ENCODE measurements at places on chromosomes 16 and 17.

DNA sequence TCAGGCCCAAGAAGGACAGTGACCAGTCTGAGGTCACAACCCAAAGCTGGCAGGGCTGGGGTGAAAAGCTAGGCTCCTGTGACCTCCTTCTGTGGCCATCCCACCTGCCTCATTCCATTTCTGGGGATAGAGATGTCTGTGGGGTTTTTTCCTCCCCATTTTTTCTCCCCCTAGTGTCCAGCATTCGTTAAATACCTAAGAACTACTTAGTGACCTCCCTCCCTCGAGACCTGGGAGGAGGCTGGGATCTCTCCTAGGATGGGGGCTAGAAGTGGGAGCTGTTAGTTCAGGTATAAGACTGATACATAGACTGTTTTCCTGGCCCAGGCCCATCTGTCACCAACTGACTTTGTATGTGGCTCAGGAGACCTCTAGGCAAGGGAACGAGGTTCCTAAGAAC lies 20.5 kb upstream of the STAC2 start:
- DNase-seq: no peak

GRCh38 chr17:45749831-45750335 lies 34.2 kb upstream of the CRHR1 start:
- DNase-seq: no peak

DNA sequence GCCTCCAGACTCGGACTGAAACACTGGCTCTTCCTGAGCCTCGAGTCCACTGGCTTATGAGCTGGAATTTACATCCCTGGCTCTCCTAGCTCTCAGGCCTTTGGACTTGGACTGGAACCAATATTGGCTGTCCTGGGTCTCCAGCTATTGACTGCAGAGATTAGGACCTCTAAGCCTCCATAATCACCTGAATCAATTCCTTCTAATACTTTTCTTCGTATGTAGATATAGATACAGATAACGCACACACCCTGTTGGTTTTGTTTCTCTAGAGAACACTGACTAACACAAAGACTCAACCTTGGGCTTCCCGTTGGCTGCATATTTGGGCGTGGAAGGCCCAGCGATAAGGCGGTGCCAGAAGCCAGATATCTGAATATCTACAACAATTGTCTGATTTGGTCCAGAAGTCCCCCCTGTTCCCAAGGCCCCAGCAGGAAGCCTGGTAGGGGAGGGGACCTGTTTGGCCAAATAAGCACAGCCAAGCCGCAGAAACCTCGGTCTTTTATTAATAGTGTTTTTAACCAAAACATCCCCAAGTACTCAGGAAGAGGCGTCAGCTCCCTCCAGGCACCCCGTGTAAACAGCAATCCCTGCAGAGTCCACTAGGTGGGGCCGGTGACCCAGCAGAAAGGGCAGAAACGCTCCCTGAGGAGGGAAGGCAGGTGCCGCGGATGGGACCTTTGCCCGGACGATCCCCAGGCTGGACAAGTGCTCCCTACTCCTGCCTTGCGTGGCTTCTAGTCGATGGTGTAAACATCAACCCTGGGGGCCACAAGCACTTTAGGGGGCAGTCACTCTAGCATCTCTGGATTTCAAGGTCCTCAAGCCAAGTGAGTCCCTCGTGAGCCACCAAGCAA lies 57.0 kb downstream of the ABR start:
- DNase-seq: no peak

- no peak for DNase-seq
Measured at GRCh38 chr17:17668775-17669579, 12.3 kb upstream of the RAI1 start.

DNA sequence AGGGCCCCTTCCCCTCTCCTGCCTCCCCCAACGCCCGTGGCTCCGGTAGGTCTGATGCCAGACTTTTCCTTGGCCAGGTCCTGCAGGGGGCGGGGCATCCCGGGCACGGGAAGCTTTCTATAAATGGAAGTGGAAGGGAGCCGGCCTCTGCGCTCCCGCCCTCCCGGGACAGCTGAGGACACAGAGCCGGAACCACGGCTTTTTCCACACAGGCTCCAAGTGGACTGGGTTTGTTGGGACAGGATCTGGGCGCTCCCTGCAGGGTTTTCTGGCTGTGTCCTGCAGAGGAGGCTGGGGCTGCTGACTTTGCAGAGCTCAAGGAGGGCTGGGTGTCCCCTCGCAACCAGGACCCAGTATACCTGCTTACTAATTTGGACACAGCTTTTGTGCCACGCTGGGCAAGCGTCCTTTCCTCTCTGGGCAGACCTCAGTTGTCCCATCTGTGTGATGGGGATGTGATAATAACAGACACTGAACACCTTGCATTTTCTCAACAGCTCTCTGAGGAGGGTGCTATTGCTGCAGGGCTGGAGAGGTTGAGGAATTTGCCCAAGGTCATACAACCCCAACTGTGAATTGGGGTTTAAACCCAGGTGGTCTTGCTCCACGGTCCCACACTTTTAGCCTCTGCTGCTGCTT lies 1.8 kb downstream of the TNS4 start:
- DNase-seq: no peak

GRCh38 chr16:64532691-64533090 lies 589.2 kb downstream of the CDH11 start:
- no peak for DNase-seq

GRCh38 chr17:49343273-49343672 lies 18.8 kb downstream of the ZNF652 start:
- DNase-seq: no peak

DNA sequence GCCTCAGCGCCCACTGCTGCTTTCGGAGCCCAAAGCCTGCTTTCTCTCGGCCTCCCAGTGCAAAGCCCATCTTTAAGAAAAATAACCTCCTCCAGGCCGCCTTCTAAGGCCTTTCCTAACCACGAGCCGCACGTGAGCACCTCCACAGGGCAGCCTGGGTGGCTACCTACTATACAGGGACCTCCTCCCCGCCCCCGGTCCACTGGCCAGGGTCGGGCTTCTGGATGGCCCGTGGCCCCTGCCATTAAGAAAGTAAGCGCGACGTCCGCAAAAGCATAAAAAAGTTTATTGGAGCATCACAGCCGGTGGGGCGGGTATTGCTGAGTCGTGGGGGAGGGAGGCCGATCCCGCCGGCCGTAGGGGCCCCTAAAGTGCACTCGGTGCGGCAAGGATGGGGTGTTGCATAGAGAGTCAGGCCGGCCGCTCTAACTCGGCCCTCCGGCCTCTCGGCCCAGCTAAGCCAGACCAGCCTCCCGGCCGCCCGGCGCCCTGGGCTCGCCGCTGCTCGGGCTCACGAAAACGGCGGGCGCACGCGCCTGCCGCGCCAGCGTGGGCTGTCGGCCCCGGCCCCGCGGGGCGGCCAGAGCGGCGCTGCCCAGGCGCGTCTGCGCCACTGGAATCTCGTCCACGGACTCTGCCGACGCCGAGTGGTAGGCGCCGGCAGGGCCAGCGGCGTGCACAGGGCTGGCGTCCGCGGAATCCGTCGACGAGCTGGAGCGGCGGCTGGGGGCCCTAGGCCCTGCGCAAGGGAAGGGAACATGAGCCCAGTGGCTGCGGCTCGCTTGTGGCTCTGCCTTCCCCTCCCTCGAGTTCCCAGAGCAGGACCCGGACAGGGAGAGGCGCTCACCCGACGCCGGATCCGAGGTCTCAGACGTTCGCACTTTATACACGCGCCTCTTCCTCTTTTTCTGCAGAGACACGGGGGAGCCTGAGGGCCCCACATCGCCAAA lies 1.1 kb upstream of the TPPP3 start:
- DNase-seq: no peak

DNA sequence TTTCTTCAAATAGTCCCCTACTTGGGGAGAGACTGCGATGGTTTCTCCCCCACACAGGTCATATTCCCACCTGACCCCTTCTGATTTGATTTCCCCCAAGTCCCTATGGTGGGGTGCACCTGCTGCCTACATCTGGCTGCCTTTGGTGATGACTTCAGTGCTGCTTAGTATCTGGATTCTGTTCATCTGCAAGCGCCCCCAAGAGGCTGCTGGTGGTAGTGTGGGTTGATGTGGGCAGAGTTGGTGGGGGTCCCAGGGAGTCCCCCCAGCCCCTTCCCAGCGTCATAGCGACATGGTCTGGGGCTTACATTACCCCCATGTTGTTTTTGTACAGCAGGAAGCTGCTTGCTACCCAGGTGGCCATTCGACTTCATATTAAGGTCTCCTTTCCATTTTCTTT lies 99.2 kb downstream of the NTN1 start:
- DNase-seq: peak; percentile 7

DNA sequence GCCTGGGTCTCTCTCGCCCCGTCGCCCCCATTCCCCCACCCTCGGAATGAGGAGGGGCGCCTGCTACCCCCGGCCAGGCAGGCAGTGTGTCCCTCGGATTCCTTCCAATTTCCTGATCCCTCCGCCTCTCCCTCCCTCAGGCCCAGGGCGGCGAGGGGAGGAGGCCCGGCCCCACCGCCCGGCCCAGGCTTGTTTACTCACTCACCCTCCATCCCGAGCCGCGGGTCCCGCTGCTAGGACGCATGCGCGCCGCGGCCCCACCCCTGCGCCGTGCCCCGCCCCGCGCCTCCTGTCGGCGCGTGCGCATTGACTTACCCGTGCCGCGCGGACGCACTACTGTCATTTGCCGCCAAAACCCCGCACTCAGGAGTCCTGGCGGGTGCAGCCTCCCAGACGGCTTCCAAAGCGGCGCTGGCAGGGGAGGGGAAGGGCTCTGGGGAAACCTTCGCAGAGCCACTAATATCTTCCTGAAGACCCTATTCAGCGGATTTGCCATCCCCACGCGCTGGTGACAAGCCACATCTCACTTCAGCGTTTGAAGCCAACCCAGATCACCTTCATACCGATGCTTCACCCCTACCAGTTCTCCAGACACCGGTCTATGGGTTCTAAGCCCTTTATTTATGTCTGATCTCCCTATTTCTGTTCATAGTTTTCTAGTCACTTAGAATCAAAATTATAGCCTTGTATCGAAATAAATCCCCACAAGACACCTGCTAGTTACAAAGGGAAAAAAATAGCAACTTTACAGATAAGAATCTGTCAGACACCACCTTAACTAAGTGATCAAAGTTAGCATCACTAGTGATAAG lies at the start of gene EZH1:
Gene EZH1 (minus strand): TSS at position 235 of the 812 bp plus-strand sequence. CDS start 16,099 bp downstream, outside the sequence.
- peak; percentile 79 for DNase-seq

DNA sequence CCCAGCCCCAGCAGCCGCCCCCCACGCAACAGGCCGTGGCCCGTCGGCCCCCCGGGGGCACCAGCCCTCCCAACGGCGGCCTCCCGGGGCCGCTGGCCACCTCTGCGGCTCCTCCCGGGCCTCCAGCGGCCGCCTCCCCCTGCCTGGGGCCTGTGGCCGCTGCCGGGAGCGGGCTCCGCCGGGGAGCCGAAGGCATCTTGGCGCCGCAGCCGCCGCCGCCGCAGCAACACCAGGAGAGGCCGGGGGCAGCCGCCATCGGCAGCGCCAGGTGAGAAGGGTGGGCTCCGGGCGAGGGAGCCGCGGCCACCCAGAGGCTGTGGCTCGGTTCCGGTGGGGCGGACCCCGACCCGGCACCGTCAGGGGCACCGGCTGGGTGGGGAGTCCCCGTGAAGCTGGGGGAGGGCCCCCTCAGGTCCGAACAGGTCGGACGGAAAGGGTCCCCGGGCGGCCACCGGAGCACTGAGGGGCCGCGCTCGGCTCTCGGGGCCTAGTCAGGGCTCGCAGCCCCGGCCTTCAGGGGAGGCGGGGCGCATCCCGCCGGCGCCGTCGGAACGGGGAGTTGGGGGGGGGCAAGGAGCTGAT lies 583 bp downstream of the ATXN2L start:
- DNase-seq: no peak

- no peak for DNase-seq
Measured at GRCh38 chr17:39161962-39162361, 4.0 kb downstream of the ARL5C start.

DNA sequence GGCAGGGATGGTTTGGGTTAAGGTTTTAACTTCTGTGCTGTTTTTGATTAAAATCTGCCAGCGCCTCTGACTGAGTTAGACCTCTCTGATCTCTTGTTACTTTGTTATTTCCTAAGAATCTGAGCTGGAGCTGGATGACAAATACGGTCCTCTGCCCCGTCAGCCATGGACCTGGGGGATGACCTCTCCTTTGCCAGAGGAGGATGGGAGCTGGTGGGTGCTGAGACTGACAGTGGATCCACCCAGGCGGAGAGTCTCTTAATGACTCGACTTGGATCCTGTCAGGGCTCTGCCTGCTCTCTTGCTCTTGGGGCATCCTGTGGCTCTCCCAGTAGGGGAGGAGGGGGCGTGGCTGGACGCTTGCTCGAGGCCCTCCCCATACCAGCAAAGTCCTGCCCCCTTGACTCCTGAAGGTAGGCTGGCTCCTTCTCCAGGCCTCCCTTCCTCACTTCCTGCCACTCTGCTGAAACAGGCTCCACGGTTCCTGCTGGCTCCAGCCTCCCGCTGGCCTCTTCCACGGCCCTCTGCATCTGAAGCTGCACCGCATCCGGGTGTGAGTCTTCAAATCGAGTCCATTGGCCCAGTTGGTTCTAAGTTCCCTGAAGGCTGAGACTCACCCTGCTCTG lies 24.8 kb upstream of the MAP3K14 start:
- no peak for DNase-seq

DNA sequence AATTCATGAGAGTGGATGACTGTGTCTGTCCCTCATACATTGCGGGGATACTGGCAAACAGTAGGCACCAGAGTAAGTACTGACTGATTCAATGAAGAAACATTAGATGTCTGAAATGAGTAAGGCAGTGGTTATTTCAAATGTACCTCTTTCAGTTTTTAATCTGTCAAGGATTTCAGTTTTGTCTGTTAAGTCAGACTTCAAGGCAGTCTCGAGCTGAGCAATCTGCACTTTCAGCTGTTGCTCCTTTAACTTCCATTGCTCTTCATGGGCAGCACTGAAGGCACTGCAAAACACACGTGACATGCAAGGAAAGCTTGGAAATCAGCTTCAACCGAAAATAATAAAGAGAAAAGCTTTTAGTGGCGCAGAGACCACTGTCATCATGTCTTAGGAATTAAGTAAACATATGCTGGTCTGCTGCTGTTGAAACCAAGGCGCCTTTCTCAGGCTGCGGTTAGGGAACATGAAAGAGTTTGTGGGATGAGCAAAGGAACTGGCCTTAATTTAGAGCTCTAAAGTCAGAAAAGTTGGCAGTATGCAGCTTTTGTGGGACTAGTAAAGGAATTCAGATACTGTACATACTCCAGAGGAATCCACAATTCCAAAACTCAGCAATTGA lies 38.8 kb downstream of the RPGRIP1L start:
- DNase-seq: no peak

DNA sequence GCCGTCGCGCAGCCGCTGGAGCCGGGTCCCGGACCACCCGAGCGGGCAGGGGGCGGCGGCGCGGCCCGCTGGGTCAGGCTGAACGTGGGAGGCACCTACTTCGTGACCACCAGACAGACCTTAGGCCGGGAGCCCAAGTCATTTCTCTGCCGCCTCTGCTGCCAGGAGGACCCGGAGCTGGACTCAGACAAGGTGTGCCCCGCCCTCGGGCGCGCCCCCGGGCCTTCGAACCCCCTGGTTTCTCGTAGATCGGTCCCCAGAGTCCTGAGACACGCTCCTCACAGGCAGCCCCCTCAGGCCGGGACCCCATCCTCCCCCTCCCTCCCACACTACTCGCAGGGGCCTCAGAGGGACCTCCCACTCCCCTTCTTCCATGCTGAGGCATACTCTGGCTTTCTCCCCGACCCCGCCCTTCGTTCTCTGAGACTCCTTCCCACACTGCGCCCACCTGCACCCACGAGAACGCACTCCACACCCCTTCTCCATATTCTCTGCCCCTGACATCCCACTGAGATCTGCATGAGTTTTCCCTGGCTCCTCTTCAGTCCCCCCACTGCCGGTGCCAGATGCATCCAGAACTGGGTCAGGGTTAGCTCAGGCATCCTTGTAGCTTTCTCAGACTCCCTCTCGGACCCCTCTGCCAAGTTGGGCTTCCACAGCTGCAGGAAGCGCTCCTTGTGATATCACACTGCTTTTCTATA lies 523 bp downstream of the KCTD2 start:
- no peak for DNase-seq

GRCh38 chr16:6926762-6927161 lies 405.9 kb upstream of the RBFOX1 start:
- no peak for DNase-seq

GRCh38 chr17:10062691-10063385 lies 135.6 kb downstream of the GAS7 start:
- no peak for DNase-seq

All from NCI-H1930 (cell line).